Tracheal epithelial cell (primary cell): ENCODE measurements at places on chromosomes 1 and 21. TPM values are rescaled to one million over a fixed set of nuclear protein-coding genes. Genes with fewer than 3 reads are reported as not detected.

Gene RBM11
- under 0.01 and 1.3 TPM in 2 replicates for total RNA-seq

Gene TLCD4
- total RNA-seq, result 0.21 and 4.1 TPM in 2 replicates

Gene DMRTA2
- 8.1 and 10.1 TPM in 2 replicates for total RNA-seq

Gene FCGR2B
- under 0.01 TPM in 1 of 2 replicates, not detected in the other for total RNA-seq
